Ascending aorta (tissue), 2 donors: ENCODE measurements at places on chromosomes 11 and 22. TPM values are rescaled to one million over a fixed set of nuclear protein-coding genes. Genes with fewer than 3 reads are reported as not detected.

The TRIM29 gene
- 0.43 TPM for total RNA-seq

The OR52I2 gene
- total RNA-seq = not detected

The MMP8 gene
- not detected for total RNA-seq

The KRTAP5-2 gene
- not detected for total RNA-seq

The PARVA gene
- 51.6 TPM for total RNA-seq

The SLC25A17 gene
- 62.1 TPM for total RNA-seq

The KDM4E gene
- not detected for total RNA-seq

The GGT5 gene
- 238 TPM for total RNA-seq

The SC5D gene
- total RNA-seq = 18.8 TPM

The OR10A2 gene
- not detected for total RNA-seq

The OAF gene
- 216 TPM for total RNA-seq

GRCh38 chr22:29570456-29570855 lies 10.5 kb downstream of the NIPSNAP1 start:
- H3K36me3 ChIP-seq = peaks cover 32% of the 10 kb centered on the region
- H3K27me3 ChIP-seq = no peaks in the 10 kb centered on the region
- DNase-seq = no peak
- no peak overlapping the region for H3K4me3 ChIP-seq
- H3K4me1 ChIP-seq = no peaks in the 10 kb centered on the region

GRCh38 chr11:128624269-128625175 lies 37.2 kb upstream of the ETS1 start:
- no peak overlapping the region for H3K4me3 ChIP-seq
- no peak overlapping the region for H3K27ac ChIP-seq
- no peaks in the 10 kb centered on the region for H3K36me3 ChIP-seq
- H3K27me3 ChIP-seq = no peaks in the 10 kb centered on the region
- DNase-seq = no peak

DNA sequence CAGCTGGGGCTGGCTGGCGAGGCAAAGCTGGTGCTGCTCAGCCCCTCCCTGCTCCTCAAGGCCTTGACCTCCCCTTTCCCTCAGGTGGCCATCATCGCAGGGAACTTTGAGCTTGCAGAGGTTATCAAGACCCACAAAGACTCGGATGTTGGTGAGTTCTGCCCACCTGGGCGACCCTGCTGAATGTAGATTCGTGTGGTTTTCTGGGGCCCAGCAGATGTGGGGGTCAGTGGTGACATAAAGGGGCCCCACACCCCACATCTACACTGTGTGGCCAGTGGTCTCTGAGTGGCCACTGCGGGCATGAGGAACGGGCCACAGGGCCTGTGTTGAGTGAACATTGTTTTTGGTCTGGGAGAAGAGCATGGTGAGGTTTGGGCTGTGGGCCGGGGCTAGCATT lies 11.9 kb downstream of the SHANK3 start:
- peak; percentile 38 for DNase-seq
- H3K27me3 ChIP-seq = no peaks in the 10 kb centered on the region

DNA sequence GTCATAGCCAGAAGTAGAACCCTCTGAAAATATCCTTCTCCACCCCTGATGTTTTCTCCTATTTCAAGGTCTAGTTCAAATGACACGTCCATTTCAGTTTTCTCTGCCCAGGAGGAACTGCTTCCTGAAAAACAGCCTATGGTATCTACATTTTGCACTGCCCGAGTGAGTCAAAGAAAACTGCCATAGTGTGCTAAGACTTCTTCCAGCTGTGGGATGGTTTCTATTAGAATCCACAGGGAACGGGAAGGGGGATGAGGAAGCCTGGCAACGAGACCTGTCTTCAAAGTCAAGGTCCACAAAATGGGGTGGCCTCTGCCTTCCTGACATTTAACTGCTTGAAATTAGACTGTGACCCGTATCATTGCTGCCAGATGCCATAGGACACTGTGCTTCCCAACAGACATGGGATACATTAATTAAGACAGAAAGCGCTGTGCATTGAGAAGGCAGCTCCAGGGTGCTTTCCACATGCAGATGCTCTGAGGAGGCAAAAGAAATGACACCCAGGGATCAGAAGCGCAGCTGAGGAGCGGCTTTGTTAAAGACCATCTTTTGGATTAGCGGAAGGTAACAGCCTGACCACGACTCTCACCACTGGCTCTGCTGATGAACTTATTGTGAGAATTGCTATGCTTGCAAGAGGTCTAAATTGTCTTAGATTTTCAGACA lies 39.4 kb upstream of the NUP50 start:
- H3K27me3 ChIP-seq = no peaks in the 10 kb centered on the region
- DNase-seq = no peak
- H3K27ac ChIP-seq = no peak overlapping the region
- no peaks in the 10 kb centered on the region for H3K36me3 ChIP-seq

DNA sequence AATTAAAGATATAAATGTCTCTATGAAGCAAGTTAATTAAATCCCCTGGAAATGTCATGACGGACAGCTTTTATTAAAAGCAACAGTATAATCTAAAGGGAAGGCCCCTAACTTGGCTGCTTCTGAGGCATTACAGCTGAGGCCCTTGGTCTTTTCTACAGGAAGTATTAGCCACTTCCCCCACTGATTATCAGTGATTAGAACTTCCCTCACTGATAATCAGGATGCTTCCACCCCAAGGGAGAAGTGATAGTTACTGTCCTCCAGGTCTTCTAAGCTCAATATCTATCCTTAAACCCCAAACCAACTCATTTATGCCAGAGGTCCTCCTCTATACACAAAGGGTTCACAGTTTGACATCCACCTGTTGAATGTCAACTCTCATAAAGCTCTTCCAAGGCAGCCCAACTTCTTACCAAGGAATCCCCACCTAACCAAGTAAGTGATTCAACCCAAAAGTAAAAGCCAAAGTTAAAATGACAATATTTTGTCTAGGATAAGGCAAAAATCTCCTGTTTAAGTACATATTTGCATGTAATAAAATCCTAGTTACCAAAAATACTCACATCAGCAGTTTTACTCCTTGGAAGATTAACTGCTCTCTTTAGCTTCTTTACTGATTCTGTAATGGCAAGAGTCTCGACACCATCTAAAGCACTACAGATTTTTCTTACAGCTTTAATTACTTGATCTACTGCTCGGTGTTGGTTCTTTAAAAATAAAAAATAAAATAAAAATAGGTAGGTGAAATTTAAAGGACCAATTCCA lies 58.6 kb upstream of the RPS13 start:
- no peak overlapping the region for H3K27ac ChIP-seq
- no peaks in the 10 kb centered on the region for H3K27me3 ChIP-seq
- no peak overlapping the region for H3K4me3 ChIP-seq
- H3K4me1 ChIP-seq = no peaks in the 10 kb centered on the region

- no peak overlapping the region for H3K4me3 ChIP-seq
- no peaks in the 10 kb centered on the region for H3K36me3 ChIP-seq
- no peak for DNase-seq
- H3K27me3 ChIP-seq = no peaks in the 10 kb centered on the region
These were observed 196.3 kb upstream of the ARHGAP20 start for GRCh38 chr11:110908401-110909105.

DNA sequence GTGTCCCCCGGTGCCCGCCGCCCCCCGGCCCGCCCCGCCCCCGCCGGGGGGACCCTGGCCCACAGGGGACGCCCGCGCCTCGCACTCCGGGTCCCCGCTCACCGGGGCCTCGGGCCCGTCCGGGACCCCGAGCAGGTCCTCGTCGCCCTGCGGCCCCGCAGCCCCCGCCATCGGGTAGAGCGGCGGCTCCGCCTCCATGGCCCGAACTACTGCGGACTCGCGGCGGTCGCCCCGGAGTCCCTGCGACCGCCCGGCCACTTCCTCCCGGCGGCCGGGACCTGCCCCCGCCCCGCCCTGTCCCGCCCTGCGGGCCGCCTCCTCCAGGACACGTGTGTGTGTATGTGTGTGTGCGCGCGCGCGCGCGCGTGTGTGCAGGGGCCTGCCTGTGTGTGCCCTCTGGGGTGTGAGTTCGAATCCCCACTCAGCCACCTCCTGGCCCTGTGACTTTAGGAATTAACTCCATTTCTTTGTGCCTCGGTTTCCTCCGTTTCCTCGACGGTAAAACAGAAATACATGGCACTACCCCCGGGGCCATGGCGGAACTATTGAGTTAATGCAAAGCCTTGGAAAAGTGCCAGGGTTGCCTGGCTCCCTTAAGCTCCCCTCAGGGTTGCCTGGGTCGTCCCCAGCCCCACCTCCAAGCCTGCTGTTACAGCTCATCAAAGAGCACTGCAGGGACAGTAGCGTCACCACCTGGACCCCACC lies at the start of gene UNC93B1:
Gene UNC93B1, minus strand, starts transcription at position 252 of the 705 bp plus-strand sequence. Its CDS starts 54 bp downstream, at position 198.
- no peaks in the 10 kb centered on the region for H3K36me3 ChIP-seq
- no peaks in the 10 kb centered on the region for H3K27me3 ChIP-seq
- DNase-seq = peak; percentile 63
- H3K4me1 ChIP-seq = peaks cover 2% of the 10 kb centered on the region

DNA sequence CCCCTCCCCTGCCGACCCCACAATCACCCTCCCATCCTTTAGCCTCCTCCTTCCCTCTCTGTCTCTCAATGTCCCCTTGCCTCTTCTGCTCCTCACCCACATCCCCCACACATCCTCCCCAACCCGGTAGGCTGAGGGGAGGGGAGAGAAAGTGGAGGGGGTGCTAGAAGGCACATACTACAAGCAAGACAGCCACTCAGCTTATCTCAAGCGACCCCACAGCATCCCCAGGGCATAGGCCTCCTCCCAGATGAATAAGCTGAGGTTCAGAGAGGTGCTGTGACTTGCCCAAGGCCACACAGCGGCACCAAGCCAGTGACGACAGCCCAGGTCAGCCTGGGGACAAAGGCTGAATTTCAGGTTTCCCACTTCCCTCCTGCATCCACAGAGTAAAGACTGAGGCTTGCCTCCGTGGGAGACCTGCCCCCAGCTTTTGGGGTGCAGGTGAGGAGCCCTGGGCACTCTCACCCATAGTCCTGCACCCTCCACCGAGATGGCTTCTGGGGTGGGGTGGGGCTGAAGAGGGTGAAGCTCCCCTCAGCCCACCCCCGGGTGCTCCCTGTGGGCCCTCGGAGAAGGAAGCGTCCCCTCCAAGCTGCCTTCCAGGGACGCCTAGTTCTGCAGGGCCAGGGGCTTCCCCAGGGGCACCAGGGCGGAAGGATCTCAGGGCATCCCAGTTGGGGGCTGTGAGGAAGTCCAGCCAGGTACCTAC lies 511 bp downstream of the RAC2 start:
- no peaks in the 10 kb centered on the region for H3K36me3 ChIP-seq
- peak overlapping the region; percentile 26 for H3K4me3 ChIP-seq
- no peak overlapping the region for H3K27ac ChIP-seq

- H3K4me3 ChIP-seq = no peak overlapping the region
- no peaks in the 10 kb centered on the region for H3K36me3 ChIP-seq
- H3K27ac ChIP-seq = no peak overlapping the region
- no peaks in the 10 kb centered on the region for H3K4me1 ChIP-seq
- no peaks in the 10 kb centered on the region for H3K27me3 ChIP-seq
These were observed 178.5 kb upstream of the GUCY1A2 start for GRCh38 chr11:107196732-107197131.

DNA sequence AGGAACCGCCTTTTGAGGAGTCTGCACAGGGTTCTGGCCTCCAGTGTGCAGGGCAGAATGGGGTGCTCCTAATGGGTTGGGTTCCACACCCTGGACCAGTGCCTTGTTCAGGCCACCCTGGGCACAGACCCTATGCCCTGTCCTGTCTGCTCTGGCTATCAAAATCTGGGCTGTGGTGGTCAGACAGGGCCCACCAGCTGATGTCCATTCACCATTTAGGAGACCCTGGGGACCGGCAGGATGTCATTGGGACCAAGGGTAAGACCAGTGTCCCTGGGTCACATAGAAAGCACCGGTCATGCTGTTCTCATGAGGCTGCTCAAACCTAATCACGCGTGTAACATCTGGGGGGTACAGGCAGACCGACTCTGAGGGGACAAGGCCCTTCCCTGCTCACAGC lies 37.3 kb downstream of the PARVG start:
- H3K4me1 ChIP-seq = no peaks in the 10 kb centered on the region
- DNase-seq = no peak
- H3K36me3 ChIP-seq = no peaks in the 10 kb centered on the region
- no peaks in the 10 kb centered on the region for H3K27me3 ChIP-seq

DNA sequence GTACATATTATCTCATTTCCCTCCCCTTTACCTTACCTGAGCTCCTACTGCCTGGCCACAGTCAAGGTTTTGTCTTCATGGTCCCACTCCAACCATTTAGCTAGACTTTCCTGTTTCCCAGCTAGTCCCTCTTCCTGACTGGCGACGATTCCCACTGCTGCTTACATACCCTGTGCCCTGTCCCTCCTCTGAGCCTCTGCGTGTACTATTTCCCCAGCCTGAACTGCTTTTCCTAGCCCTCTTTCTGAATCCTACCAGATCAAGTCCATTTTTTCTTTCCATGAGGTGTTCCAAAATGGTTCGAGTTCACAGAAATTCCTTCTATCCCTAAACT lies 23.4 kb downstream of the MRPL16 start:
- H3K4me3 ChIP-seq = no peak overlapping the region
- peaks cover 8% of the 10 kb centered on the region for H3K4me1 ChIP-seq
- peak overlapping the region; percentile 43 for H3K27ac ChIP-seq
- peaks cover 36% of the 10 kb centered on the region for H3K36me3 ChIP-seq
- no peaks in the 10 kb centered on the region for H3K27me3 ChIP-seq

GRCh38 chr11:93871526-93871925 lies 21.1 kb upstream of the VSTM5 start:
- H3K27ac ChIP-seq = no peak overlapping the region
- no peaks in the 10 kb centered on the region for H3K4me1 ChIP-seq
- no peaks in the 10 kb centered on the region for H3K27me3 ChIP-seq
- no peak for DNase-seq
- no peak overlapping the region for H3K4me3 ChIP-seq

GRCh38 chr11:61071913-61072312 lies 30.4 kb upstream of the CD5 start:
- DNase-seq = no peak
- no peak overlapping the region for H3K27ac ChIP-seq
- H3K27me3 ChIP-seq = no peaks in the 10 kb centered on the region
- H3K4me1 ChIP-seq = no peaks in the 10 kb centered on the region

GRCh38 chr11:45675646-45676045 lies 10.2 kb upstream of the CHST1 start:
- no peak overlapping the region for H3K27ac ChIP-seq
- no peaks in the 10 kb centered on the region for H3K4me1 ChIP-seq
- DNase-seq = no peak
- no peak overlapping the region for H3K4me3 ChIP-seq
- H3K36me3 ChIP-seq = no peaks in the 10 kb centered on the region

- no peak for DNase-seq
- no peaks in the 10 kb centered on the region for H3K4me1 ChIP-seq
- H3K36me3 ChIP-seq = no peaks in the 10 kb centered on the region
- H3K4me3 ChIP-seq = no peak overlapping the region
These were observed 61.8 kb upstream of the PHF21B start for GRCh38 chr22:45071618-45072017.

DNA sequence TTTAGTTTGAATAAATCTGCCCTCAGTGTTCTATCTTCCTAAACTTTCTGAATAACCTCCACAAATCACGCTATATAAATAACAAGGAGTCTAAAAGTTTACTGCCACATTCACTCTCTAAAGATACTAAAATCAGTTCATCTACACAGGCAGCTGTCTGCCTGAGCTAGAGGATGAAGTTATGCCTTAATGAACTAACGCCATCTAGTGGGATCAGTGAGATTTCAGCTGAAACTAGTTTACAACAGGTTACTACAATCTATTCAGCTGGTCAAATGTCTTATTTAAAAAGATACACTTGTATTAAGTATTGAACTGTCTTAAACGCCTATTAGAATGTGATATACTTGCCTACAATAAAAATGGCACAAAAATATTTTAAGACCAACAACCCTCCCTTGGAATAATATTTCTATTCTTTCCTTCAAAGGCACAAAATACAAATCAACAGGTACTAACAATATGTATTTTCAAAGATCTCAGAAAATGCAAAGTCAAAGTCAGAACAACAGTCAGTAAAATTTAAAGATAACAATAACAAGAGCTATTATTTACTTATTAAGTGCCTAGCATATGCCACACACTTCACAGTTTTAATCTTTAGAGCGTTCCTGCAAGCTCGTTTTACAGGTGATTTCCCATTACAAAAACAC lies 84.1 kb downstream of the LARGE2 start:
- H3K4me3 ChIP-seq = no peak overlapping the region
- DNase-seq = no peak
- no peaks in the 10 kb centered on the region for H3K27me3 ChIP-seq
- peaks cover 30% of the 10 kb centered on the region for H3K4me1 ChIP-seq
- H3K27ac ChIP-seq = no peak overlapping the region
